ENCODE measurements at places on chromosomes 1 and 21. TPM values are rescaled to one million over a fixed set of nuclear protein-coding genes. Genes with fewer than 3 reads are reported as not detected.

DNA sequence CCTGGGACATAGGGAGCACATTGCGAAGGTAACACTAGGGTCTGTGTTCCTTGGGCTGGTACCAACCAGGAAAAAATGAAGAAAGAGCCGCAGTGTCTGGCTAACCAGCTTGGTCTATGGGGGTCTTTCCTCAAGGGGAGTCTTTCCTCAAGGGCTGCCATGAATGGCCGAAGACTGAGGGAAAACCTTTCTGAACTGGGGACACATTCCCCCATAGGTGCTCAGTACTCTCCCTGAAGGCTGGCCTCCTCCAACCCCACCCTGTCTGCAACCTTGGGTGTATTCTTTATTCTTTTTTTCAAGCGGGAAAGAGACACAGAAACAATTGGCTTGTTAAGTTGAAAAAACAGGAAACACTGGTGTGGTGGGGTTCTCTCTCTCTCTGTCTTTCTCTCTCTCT, 200.5 kb downstream of the BACH1 start:
- no peak for DNase-seq

GRCh38 chr1:57464756-57465155, 40.9 kb upstream of the DAB1 start:
- no peak for DNase-seq

DNA sequence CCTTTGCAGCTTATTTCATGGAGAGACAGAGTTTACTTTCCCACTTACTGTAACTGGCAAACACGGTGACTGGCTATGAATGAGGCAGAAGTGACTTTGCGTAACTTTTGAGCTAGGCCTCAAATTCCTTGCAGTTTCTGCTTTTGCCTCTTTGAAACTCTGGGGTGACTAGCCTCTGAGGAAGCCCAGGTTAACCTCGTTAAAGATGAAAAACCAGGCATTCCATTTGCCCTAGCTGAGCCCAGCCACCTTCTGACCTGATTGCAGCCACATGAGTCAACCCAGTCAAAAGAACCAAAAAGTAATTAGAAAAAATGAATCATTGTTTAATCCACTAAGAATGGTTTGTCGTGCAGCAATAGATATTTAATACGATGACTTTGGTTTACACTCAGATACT, 20.4 kb downstream of the PRMT6 start:
- DNase-seq: no peak

- no peak for DNase-seq
Measured at GRCh38 chr1:40662864-40663263, 2.6 kb downstream of the RIMS3 start.

DNA sequence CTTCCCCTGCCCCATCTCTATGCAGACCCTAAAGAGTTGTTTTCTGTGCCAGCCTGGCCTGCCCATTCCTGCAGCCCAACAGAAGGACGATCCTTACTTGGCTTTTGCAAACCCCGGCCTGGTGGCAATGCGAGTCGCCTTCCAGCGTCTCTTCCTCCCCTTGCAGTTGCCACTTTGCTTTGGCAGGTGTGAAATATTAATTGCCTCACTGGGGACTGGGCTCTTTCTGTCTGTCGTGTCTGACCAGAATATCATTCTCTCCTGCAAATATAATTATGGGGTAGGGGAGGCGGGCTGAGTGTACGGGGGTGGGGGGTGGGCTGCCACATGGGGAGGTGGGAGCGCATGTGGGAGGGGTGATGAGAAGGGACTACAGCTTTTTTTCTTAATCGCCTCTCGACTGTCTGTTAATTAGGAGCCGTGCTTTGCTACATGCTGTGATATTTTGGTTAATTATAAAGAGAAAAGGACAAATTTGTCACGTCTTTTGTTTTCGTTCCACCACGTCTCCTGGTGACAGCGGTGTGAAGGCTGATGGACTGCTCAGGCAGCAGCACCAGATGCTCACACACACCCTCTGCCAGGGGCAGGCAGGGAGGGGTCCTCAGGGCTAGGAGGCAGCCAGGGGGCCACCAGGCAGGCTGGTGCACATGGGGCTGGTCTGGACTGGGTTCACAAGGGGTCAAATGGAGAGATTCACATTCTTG, 80.1 kb upstream of the CD34 start:
- DNase-seq: no peak

DNA sequence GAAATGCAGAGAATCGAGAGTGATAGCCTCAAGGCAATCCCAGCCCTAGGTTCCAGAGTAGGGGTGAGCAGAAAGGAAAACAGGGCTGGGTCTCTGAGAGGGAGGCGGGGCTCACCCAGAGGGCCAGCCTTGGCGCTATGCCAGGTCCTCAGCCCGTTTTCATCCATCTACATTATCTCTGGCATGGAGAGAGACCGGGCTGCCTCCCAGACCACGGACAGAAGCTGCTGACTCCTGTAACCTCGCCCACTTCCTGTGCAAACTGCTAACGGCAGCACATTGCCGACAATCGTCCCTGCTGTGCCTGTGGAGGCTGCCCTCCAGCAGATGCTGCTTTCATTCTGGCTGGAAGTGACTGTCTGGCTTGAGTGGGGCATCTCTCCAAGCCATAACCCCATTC, 569.1 kb downstream of the NPHP4 start:
- no peak for DNase-seq

DNA sequence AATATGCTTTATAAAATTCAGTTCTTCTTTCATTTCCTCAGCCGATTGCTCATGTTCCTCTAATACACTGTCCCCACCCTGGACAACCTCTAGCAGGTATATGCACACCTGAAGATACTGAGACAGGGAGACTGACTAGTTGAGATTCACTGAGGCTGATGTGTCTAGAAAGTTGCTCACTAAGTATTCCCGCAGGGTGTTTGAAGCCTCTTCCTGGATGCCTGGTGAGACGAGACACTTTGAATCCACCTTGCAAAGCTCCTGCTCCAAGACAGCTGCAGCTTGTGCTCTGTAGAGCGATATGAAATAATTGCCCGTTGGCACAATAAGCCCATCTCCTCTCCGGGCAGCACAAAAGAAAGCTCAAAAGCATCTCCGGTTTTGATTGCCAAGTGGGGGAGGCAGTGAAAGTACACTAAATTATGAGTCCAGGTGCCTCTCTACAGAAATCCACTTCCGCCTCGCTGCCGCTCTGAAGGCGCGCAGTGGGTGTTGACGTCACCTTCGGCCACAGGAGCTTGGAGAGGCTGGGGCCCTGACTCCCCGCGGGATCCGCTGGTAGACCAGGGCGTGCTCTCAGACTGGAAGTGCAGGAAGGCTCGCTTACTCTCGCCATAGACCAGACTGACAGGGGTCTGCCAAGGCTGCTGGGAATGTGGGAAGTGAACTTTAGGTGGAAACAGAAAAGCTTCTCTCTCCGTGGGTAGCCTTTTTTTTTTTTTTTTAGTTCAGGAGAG, 46.3 kb downstream of the GPA33 start:
- no peak for DNase-seq

- DNase-seq: no peak
Measured at GRCh38 chr1:16315437-16315836, 36.8 kb downstream of the FBXO42 start.

DNA sequence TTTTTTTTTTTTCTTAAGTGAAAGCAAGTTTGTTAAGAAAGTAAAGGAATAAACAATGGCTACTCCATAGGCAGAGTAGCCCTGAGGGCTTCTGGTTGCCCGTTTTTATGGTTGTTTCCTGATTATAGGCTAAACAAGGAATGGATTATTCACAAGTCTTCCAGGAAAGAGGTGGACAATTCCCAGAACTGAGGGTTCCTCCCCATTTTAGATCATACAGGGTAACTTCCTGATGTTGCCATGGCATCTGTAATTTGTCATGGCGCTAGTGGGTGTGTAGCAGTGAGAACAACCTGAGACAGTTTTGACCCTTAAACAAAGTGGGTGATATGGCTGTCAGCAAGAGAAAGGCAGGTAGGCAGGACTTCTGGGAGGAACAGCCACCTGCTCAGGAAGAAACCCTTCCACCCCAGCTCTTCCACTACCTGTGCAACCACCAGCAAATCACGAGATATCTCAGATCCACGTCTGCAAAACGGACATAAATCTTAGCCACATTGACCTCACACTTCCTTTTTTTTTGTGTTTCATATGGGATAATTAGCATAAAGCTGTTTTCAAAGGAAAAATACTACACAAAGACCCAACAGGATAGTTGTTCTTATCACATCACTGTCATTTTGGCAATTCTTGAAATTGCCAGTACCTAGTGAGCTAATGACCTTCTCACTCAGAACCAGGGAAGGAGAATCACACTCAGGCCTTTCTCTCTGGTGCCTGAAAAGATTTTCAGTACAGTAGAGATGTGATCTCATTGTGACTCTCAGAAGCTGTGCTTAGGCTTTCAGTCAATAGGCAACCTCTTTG, 34.8 kb upstream of the DUSP10 start:
- no peak for DNase-seq

- peak; percentile 30 for DNase-seq
Measured at GRCh38 chr1:39105841-39106765, 80.0 kb downstream of the NDUFS5 start.

GRCh38 chr1:89863165-89863830, 42.5 kb downstream of the LRRC8D start:
- DNase-seq: no peak

DNA sequence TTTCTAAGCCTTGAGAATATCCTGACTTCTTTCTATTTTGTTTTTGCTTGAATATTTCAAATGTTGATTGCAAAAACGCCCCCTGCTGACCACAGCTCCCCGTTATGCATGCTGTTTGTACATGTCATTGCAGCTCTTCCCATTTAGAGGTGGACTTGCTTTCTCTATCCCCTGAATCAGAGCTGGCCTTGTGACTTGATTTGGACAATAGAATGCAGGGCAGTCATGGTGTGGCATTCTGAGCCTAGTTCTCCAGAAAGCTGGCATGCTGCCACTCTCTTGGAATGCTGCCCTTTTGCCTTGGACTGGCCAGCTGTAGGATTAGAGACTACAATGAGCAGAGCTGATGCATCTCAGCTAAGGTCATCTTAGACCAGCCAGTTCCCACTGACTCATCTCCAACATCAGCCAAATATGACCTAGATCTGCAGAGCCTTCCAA, 1561.5 kb downstream of the MRPL39 start:
- DNase-seq: peak; percentile 1

DNA sequence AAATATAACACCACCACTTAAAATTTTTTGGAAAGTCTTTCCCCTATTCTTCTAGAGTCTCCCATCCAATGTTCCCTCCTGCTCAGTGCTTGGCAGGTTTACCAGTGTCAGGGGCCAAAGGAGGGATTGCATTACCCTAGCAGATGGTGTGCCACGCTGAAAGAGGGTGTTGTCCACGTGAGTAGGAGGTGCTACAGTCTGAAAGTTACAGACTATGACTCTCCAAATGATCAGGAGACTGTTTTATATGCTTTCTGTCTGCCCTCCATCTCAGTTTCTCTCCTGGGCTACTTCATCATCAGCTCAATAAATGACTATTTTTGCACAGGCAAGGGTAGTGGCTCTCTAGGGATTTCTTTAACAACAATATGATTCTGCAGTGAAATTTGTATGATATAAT, 31.3 kb upstream of the ANGPTL7 start:
- DNase-seq: no peak

GRCh38 chr21:22725436-22725835, 1727.2 kb downstream of the NCAM2 start:
- DNase-seq: no peak

- no peak for DNase-seq
Measured at GRCh38 chr21:28522014-28522799, 470.5 kb downstream of the LTN1 start.

DNA sequence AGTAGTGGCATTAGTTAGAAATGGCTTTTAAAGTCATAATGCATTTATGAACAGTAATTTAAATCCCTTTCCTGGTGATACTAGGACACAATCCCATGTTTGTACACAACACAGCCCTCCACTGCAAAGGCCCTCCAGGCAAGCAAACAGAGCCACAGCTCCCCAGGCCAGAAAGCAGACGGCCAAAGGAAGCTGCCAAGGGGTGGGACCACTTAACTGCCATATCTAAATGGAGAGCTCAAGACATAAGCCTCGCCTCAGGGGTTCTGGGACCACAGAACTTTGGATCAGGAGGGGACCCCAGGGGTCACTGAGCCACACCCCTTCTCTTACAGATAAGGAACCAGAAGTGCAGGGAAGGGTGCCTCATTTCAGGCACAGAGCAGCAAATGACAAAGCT, 189.7 kb downstream of the KCNH1 start:
- no peak for DNase-seq

DNA sequence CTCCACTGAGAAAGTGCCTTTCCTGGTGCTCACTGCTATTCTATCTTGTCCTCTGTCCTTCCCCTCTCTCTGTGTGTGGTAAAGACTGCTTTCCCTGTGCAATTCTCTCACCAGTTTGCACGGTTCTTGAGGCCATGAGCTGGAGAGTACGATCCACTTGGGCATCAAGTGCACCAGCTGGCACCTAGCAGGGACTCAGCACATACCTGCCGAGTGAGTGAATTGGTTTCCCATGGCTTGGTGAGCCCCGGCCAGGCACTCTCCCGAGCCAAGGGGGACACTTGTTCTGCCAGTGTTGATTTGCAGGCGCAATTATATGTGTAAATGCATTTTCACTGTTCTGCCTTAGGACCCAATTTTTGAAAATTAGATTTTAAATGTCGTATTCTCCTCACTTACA, 313.5 kb downstream of the DISC1 start:
- no peak for DNase-seq

- DNase-seq: no peak
Measured at GRCh38 chr1:229086686-229087085, 184.2 kb upstream of the RAB4A start.

DNA sequence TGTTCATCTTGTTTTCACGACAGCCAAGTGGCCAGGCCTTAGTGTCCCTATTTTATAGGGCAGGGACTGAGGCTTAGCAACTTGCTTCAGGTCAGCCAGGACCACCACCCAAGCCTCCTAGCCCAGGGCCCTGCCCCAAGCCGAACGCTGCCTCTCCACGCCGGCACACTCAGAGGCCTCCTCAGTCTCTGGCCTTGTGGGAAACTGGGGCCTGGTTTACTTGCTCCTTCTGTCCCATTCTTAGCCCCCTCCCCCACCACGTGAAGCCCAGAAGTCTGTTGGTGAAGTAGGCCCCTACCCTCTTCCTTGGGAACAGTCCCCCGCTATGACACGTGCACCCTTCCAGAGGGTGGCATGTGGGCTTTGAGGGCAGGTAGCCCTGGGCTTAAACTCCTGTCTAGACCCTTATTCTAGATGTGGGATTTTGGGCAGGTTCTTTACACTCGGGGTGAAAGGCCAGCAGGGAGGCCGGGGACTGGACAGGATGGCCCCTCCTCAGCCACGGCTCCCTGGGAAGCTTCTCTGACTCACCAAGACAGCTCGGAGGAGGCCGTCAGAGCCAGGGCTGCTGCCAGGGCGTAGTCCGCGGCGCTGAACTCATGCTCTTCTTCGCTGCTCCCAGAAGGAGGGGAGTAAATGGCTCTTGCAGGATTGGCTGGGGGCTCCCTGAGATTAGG, 4.3 kb downstream of the MYOM3 start:
- no peak for DNase-seq

The F5 gene
- not detected for total RNA-seq

The ERG gene
- 0.61 TPM for total RNA-seq

The EPHB2 gene
- total RNA-seq: 60.3 TPM

The ANKRD35 gene
- total RNA-seq: 0.11 TPM

The DOP1B gene
- total RNA-seq: 14.5 TPM

The CAMTA1 gene
- 110 TPM for total RNA-seq

The NECAP2 gene
- 44.7 TPM for total RNA-seq

The RCAN1 gene
- total RNA-seq: 13.0 TPM

The F13B gene
- total RNA-seq: not detected

The CYYR1 gene
- 18.2 TPM for total RNA-seq

The UTS2 gene
- not detected for total RNA-seq

The USP25 gene
- total RNA-seq: 27.2 TPM
